ENCODE measurements at places on chromosomes 13 and 19. TPM values are rescaled to one million over a fixed set of nuclear protein-coding genes. Genes with fewer than 3 reads are reported as not detected.

DNA sequence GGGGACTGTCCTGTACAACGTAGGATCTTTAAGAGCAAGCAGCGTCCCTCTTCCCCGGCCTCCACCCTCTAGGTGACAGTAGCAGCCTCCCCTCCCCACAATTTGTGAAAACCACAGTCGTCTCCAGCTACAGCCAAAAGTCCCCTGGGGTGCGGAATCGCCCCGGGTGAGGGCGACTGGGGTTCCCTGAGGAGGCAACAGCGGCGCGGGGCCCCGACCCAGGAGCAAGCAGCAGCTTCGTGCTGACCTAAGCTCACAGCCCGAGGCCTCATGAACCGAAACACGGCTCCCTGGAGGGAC is 322 bp downstream of the ZNF558 start:
- H3K27me3 ChIP-seq = no peaks in the 10 kb centered on the region
- DNase-seq = no peak
- peaks cover 7% of the 10 kb centered on the region for H3K4me1 ChIP-seq
- peak overlapping the region; percentile 92 for H3K4me3 ChIP-seq

DNA sequence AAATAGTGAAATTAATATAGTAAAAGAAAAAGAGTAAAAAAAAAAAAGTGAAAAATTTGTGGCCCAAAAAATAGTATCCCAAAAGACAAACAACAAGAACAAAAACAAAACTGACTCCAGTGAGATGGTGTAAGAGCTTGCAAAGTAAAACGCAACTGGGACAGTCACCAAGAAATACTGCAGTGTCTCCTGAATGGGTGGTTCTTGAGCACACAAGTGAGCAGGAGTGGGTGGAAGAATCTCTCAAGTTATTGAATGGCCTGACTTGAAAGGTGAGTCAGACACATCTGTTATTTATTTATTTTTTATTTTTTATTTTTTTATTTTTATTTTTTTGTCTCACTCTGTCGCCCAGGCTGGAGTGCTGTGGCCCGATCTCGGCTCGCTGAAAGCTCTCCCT is 1.9 kb downstream of the ZNF493 start:
- no peak overlapping the region for H3K27ac ChIP-seq
- H3K36me3 ChIP-seq = no peaks in the 10 kb centered on the region
- no peaks in the 10 kb centered on the region for H3K27me3 ChIP-seq

DNA sequence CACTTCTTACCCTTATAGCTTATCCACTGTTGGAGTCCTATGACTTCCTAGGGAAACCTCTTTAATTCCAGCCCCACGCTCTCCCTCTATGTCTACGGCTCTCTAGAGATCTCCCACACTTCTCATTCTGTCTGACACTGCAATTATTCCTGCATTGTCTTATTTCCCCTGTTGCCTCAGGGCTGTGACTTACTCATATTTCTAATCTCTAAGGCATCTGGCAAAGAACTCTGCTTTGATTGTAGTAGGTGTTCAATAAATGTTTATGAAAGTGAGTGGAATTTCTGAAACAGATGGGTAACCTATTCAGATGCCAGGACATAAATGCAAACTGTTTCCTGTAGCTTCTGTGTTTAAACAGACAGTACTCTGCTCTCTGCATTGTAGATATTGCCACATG is 102.4 kb upstream of the SERTM1 start:
- no peak overlapping the region for H3K4me3 ChIP-seq
- no peaks in the 10 kb centered on the region for H3K27me3 ChIP-seq
- no peaks in the 10 kb centered on the region for H3K36me3 ChIP-seq
- DNase-seq = no peak
- H3K4me1 ChIP-seq = no peaks in the 10 kb centered on the region

DNA sequence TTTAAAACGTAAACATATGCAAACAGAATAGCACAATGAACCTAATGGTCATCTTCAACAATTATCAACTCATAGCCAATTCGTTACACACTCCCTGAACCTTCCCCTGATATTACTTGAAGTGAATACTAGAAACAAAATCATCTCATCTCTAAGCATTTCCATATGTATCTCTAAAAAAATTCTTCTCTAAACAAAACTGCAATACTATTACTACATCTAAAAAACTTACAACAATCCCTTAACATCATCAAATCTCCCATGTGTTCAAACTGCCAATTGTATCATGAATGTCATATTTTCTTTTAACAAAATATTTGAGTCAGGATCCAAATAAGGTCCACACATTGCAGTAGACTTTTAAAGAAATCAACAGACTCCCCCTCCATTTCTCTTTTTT is 61.4 kb downstream of the FRY start:
- no peak for DNase-seq
- no peak overlapping the region for H3K4me3 ChIP-seq
- no peaks in the 10 kb centered on the region for H3K27me3 ChIP-seq
- H3K27ac ChIP-seq = no peak overlapping the region

- no peak overlapping the region for H3K27ac ChIP-seq
- peaks cover 17% of the 10 kb centered on the region for H3K4me1 ChIP-seq
- no peak overlapping the region for H3K4me3 ChIP-seq
- no peak for DNase-seq
Measured at GRCh38 chr13:33194820-33195692, 90.5 kb downstream of the STARD13 start.

DNA sequence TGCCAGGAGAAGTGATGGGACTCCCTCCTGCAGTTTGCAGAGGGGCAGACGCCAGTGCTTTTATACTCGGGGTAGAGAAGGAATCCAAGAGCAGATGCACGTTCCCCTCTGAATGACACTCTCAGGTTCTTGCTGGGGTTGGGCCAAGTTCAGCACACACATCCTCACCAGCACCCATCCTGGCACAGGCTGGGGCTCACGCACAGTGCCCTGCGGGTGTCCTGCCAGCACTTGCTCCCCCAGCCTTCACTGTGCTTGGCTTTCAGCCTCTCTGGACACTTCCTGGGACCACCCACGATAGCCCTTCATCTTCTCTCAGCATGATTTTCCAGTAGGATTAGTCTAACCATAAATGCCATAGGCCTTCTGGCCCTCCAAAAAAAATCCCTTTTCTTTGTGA is 158.6 kb downstream of the ZNF536 start:
- no peak overlapping the region for H3K27ac ChIP-seq
- no peaks in the 10 kb centered on the region for H3K27me3 ChIP-seq
- DNase-seq = no peak
- H3K36me3 ChIP-seq = no peaks in the 10 kb centered on the region
- no peak overlapping the region for H3K4me3 ChIP-seq
- no peaks in the 10 kb centered on the region for H3K4me1 ChIP-seq

CYP2F1 gene
- total RNA-seq = not detected

DNA sequence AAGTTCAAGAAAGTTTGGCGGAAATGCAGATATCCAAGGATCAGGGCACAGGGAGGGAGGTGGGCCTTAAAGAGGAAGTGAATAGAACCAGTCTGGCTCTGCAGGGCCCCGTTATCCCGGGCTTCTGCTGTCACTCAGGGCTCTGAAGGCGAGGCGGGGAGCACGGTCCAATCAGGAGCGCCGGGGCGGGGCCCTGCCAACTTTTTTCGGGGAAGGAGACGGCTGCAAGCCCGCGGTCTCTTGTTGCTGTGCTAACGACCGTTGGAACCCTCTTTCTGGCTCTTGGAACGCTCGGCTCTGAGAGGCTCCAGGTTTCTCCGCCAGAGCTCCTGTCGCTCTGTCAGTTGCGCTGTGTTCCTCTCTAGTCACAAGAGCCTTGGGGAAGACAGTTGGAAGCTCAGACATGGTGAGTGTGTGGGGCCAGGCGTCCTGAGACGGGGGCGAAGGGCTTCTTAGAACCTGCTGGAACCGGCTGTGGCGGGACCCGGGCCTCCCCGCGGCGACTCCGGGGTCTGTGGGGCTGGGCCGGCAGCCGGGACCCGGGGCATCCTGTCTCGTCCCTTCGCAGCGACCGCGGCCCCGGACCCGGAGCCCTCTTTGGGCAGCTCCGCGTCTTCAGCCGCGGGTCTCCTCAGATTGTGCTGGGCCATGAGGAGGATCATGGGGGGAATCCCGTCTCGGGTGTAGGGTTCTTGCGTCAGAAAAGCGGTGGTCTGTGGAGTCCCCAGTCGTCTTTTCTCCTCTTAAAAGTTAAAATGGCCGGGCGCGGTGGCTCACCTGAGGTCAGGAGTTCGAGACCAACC is 27.7 kb downstream of the ZNF844 start:
- H3K4me1 ChIP-seq = peaks cover 7% of the 10 kb centered on the region
- H3K27me3 ChIP-seq = no peaks in the 10 kb centered on the region
- no peaks in the 10 kb centered on the region for H3K36me3 ChIP-seq
- peak overlapping the region; percentile 65 for H3K4me3 ChIP-seq
- peak; percentile 94 for DNase-seq

ZNF473 gene
- total RNA-seq = 8.4 TPM

DNA sequence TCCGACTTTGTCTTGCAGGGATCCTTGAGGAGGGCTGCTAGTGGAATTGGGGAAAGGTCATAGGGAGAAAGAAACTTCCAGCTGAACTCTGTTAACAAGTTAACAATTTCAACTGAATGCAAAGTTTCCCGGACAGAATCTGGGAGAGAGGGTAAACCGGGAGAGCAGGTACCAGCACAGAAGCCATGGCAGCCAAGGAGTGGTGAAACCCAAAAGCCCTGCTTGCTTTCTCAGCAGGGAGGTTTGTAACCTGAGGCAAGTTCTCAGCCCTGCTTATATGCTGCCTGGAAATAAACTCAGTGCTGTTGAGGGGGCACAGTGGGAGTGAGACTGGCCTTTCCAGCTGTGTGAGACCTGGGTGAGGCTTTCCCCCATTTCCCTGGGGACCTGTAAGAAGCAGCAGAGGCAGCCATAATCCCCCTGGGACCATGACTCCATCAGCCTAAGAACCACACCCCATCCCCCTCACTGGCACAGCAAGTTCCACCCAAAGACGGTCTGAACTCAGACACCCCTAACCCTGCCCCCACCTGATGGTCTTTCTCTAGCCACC is 84.0 kb downstream of the SUCLA2 start:
- H3K27me3 ChIP-seq = no peaks in the 10 kb centered on the region
- H3K27ac ChIP-seq = no peak overlapping the region
- no peaks in the 10 kb centered on the region for H3K36me3 ChIP-seq
- H3K4me3 ChIP-seq = no peak overlapping the region
- no peak for DNase-seq

DNA sequence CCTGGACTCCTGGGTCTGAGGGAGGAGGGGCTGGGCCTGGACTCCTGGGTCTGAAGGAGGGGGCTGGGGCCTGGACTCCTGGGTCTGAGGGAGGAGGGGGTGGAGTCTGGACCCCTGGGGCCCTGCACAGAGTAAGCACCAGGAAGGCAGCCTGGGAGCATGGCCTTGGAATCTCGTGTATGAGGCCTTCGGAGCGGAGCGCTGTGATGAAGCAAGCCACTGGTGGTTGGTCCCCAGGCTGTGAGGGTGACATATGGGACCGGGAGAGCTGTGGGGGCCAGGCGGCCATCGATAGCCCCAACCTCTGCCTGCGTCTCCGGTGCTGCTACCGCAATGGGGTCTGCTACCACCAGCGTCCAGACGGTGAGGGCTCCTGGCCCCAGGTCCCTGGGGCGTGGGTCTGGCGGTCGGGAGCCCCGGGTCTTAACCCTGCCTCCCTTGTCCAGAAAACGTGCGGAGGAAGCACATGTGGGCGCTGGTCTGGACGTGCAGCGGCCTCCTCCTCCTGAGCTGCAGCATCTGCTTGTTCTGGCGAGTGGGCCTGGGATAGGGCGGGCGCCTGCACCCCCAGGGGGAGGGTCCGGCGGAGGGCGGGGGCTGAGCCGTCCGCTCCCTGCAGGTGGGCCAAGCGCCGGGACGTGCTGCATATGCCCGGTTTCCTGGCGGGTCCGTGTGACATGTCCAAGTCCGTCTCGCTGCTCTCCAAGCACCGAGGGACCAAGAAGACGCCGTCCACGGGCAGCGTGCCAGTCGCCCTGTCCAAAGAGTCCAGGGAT is 918 bp downstream of the TMEM190 start:
- no peak overlapping the region for H3K27ac ChIP-seq
- DNase-seq = no peak
- H3K4me1 ChIP-seq = no peaks in the 10 kb centered on the region
- peaks cover 32% of the 10 kb centered on the region for H3K27me3 ChIP-seq

HIF3A gene
- 63.1 TPM for total RNA-seq

- peaks cover 13% of the 10 kb centered on the region for H3K36me3 ChIP-seq
- H3K27me3 ChIP-seq = no peaks in the 10 kb centered on the region
- peak overlapping the region; percentile 25 for H3K27ac ChIP-seq
- DNase-seq = peak; percentile 85
- peaks cover 35% of the 10 kb centered on the region for H3K4me1 ChIP-seq
Measured at GRCh38 chr19:18274781-18275356, 617 bp upstream of the IQCN start.

LPAR6 gene
- total RNA-seq = 30.9 TPM

DNA sequence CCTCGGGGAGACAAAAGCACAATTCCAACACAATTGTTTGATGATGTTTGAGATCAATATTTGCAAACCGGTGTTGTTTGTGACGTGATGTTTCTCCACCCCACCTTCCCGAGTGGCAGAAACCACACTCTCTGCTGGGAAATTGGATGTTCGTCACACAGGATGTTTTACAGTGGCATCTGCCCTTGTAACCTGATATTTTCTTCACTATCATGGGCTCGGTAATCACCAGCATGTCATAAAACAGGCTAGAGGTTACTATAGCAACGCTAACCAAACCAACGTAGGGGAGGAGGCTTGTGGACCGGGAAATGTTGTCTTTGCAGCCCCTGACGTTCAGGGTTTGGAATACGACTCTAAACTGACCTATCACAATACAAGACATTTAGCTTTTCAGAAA is 454.5 kb downstream of the IRS2 start:
- no peaks in the 10 kb centered on the region for H3K36me3 ChIP-seq
- no peaks in the 10 kb centered on the region for H3K4me1 ChIP-seq
- no peak overlapping the region for H3K4me3 ChIP-seq
- no peak for DNase-seq
- no peak overlapping the region for H3K27ac ChIP-seq

GARIN5A gene
- 3.8 TPM for total RNA-seq

Measured in upper lobe of right lung (tissue), 1 donor.